Heart right ventricle (tissue), 16 donors: ENCODE measurements at places on chromosomes 13 and 19. TPM values are rescaled to one million over a fixed set of nuclear protein-coding genes. Genes with fewer than 3 reads are reported as not detected.

GRCh38 chr13:109385242-109385560 is 401.2 kb downstream of the IRS2 start:
- no peaks in the 10 kb centered on the region for H3K4me1 ChIP-seq
- H3K36me3 ChIP-seq, result no peaks in the 10 kb centered on the region
- no peak overlapping the region for H3K4me3 ChIP-seq
- no peak overlapping the region for H3K27ac ChIP-seq
- no peak for DNase-seq

- H3K36me3 ChIP-seq, result peaks cover 23% of the 10 kb centered on the region
- no peak overlapping the region for H3K4me3 ChIP-seq
- peaks cover 75% of the 10 kb centered on the region for H3K4me1 ChIP-seq
- DNase-seq, result no peak
- H3K27ac ChIP-seq, result no peak overlapping the region
Observed at GRCh38 chr13:98478189-98479129, 98.4 kb downstream of the STK24 start.

- H3K4me1 ChIP-seq, result peaks cover 31% of the 10 kb centered on the region
- H3K36me3 ChIP-seq, result peaks cover 7% of the 10 kb centered on the region
- peak overlapping the region; percentile 89 for H3K27ac ChIP-seq
- H3K27me3 ChIP-seq, result no peaks in the 10 kb centered on the region
- DNase-seq, result peak; percentile 26
- H3K4me3 ChIP-seq, result peak overlapping the region; percentile 74
Observed at GRCh38 chr19:5691822-5692722, 2.0 kb downstream of the RPL36 start.

DNA sequence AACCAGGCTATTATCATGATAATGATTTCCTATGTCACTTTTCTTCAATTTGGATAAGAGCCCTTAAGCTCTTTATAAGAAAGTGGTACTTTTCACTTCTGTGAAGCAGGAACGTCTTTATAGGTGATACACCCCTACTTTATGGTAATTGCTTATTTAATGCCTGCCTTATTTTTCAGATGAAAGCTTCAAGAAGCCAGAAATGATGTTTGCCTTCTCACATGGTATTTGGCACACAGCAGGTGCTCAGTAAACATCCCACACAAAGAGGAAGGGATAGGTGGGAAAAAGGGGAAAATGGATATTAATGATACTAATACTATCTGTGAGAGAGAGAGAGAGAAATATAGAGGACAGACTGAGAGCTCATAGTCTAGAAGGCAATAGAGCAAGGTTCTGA is 29.0 kb upstream of the WASF3 start:
- no peaks in the 10 kb centered on the region for H3K4me1 ChIP-seq
- H3K4me3 ChIP-seq, result no peak overlapping the region
- H3K27ac ChIP-seq, result no peak overlapping the region
- H3K36me3 ChIP-seq, result no peaks in the 10 kb centered on the region

DNA sequence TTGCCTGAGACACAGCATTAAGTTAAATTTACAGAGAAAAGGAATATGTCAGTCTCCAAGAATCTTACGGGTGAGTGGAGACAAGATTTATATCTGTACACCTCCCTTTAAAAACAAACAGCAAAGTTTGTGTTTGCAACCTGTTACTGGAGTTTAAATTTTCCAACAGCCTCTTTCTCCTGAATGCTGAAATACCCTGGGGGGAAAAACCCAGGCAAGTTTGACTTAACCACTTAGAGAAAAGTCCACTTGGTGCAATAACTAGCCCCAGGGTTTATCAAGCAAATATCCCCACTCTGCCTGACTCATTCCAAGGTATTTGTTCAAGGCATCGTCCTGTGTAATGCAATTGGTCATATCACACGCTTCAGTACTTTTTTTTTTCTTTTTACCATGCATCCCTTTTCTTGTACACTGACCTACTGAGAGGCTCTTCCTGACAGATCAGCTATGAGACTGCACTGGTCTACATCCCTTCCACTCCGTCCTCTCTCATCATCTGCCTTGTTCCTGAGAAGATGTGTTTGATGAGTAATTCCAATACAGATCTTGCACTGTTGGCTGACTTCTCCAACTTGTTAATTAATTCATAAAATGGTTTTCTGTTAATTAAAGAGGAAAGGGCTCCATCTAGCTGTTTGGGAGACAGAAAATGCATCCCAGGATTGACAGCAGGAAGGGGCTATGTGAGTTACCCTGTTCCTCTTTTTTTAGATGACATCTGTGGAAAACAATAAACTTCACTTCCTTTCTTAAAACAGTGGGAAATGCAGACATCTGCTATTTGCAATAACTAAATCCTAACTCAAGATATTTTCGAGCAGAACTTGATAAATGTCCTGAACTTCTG is 212.5 kb upstream of the IRS2 start:
- no peak overlapping the region for H3K4me3 ChIP-seq
- H3K4me1 ChIP-seq, result peaks cover 4% of the 10 kb centered on the region
- peaks cover 6% of the 10 kb centered on the region for H3K27me3 ChIP-seq
- DNase-seq, result no peak

PRSS57 gene
- total RNA-seq, result not detected
